ENCODE measurements at places on chromosomes 3 and 15.

DNA sequence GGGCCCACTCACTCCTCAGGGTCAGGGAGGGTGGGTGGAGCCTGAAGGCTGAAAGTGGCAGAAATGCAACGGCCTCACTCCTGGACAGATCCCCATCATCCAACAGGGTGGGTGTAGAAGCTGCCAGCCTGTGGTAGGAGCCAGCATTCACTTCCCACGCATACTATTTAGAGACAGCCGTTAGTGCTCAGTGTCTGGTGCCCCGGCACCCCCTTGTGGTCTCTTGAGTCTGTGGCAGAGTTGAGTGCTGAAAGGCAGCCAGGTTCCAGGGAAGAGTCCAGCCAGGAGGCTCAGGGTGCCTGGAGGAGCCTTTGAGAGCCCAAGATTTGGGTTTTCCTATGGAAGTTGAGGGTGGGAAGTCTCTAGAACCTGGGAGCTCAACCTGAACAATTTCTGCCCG lies 2.1 kb upstream of the GNAT1 start:
- no peak for DNase-seq

DNA sequence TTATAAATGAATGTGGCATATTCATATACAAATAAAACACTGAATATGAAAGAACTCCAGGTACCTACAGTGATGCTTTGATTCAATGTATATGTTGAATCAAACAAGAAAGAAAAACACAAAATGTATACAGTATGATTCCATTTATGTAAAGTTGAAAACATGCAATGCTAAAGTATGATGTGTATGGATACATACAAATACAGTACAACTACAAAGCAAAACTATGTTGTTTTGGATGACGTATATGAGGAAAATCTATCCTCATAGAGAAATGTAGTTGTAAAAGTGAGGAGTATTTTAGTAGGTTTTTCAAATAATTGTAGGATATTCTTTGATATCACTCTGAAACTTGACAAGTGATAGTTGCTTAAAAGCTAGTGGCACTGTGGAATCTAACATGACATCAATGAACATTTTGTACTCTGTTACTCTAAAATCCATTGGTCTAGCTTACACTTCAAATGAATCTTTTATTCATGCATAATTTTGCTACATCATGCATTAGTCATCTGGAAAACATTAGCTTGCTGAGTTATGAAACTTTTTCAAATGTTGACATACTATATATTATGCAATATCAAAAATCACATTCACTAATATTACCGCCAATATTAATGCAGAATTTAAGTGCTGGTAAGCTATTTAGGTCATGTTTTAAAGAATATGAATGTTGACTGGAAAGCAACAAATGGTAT lies 278.1 kb upstream of the CHRNA7 start:
- no peak for DNase-seq

- DNase-seq = no peak
Observed at GRCh38 chr15:65286069-65286703, 497 bp downstream of the PARP16 start.

DNA sequence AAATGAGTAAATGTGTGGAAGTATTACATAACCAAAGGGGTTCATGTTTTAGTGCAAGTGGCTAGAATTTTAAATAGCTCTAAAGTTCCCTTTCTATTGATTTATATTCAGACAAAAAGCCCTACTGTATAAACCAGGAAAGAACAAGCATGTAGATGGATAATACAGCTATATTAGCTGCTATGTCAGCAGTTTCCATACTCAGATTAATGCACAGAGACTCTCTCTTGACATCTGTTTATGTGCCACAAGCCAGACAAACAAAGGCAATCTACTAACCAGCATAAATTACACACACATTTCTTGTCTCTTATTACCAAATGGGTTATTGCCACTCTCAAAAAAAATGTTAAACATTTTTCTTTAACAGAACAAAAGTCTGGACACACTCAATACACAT lies 760.1 kb upstream of the NECTIN3 start:
- DNase-seq = no peak

DNA sequence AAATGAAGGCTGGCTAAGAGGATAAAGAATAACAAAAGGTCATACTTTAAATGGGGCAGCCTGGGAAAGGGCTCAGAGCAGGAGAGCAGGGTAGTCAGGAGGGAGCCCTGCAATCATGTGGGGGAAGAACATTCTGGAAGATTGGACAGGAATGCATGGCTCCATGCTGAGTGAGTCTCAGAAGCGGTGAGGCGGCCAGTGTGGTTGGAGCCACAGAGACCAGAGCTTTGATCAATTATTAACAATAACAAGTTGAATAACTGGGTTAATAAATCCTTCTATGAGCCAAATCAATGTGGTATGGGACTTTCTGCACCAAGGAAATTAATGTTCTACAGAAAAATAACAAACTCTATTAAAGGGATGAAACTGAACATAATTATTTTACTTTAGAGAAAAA lies 57.9 kb upstream of the DCUN1D1 start:
- no peak for DNase-seq

DNA sequence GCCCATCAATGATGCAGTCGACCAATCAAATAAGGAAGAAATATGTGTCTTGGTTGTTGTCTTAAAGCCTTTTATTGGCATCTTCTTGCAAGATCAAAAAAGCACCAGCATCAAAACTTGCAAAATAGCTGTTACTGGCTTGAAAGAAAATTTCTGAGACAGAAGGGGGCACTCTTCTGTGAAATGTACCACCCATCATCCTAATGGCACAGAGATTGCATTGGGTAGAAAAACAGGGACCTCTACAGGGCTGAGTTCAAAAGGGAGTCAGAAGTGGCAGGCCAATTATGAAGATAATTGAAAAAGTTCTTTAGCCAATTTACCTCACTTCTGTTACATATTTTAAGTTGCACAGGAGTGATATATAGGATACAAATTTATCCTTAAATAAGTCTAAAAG lies 122.3 kb upstream of the GPR149 start:
- no peak for DNase-seq

DNA sequence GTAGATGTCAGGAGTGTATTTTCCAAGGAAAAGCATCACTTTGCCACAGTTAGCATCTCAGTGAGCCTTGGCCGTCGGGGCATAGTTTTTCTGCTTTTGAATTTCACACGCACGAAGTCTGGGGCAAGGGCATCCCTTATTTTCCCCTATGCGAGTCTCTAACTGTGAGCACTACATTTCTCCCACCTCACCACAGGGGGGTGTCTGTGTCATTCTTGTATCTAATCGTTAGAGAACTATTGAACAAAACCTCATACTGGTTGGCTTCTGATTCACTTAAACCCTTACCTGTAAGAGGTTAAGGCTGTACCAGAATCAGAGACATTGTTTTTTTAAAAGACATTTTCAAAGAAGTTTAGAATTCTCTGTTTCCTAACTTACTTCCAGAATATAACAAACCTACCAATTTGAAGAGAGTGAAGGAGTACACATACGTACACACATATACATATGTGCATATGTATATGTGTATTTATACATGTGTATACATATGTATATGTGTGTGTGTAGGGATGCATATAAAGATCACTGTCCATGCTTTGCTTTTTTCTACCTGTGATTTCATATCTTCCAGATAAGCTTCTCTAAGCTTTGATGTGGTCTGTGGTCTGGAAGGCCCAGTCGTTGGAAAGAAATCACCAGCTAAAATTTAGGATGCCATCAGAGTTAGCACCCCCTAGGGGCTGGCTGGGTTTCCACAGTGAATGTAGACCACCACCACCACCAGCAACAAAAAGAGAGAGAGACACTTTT lies 49.4 kb downstream of the MYZAP start:
- no peak for DNase-seq

- no peak for DNase-seq
Observed at GRCh38 chr15:100216182-100216581, 125.6 kb downstream of the ADAMTS17 start.

- DNase-seq = no peak
Observed at GRCh38 chr3:40645883-40646282, 121.1 kb downstream of the ZNF621 start.

DNA sequence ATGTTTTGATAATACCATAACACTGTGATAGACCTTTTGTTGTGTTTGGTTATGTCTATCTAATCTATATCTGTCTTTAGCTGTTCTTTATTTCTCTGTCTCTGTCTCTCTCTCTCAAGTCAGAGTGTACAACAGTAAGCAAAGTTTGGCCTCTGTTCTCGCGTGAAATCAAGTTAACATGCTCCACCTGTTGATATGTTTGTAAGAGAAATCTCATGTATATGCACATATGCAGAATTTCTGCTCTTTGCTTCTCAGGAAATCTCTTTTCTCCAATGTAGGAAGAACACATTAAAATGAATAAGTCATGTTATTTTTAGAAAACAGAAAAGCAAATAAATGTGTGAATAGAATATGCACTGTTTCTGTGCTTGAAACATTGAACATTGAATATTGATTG lies 425.5 kb upstream of the SEMA6D start:
- no peak for DNase-seq

DNA sequence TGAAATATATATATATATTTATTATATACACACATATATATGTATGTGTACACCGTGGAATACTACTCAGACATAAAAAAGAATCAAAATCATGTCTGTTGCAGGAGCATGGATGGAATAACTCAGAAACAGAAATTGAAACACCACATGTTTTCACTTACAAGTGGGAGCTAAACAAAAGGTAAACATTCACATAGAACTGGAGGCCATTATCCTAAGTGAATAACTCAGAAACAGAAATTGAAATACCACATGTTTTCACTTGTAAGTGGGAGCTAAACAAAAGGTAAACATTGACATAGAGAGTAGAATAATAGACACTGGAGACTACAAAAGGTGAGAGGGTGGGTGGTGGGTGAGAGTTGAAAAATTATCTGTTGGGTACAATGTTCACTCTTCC lies 171.5 kb upstream of the GOLIM4 start:
- no peak for DNase-seq
